ENCODE measurements at places on chromosomes 1 and 21.

DNA sequence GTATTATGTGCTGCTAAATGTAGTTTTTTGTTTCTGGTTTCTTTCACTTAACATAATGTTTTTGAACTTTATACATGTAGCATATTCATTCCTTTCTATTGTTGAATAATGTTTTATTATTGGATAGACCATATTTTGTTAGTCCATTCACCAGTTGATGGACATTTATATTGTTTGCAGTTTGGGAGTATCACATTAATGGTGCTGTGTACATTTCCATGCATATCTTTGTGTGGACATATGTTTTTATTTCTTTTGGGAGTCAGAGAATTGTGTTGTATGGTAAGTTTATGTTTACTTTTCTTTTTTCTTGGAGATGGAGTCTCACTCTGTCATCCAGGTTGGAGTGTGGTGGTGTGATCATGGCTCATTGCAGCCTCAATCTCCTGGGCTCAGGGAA is 134.6 kb downstream of the MAST2 start:
- no peak for DNase-seq

GRCh38 chr1:55233145-55233777 is 18.1 kb upstream of the USP24 start:
- no peak for DNase-seq

DNA sequence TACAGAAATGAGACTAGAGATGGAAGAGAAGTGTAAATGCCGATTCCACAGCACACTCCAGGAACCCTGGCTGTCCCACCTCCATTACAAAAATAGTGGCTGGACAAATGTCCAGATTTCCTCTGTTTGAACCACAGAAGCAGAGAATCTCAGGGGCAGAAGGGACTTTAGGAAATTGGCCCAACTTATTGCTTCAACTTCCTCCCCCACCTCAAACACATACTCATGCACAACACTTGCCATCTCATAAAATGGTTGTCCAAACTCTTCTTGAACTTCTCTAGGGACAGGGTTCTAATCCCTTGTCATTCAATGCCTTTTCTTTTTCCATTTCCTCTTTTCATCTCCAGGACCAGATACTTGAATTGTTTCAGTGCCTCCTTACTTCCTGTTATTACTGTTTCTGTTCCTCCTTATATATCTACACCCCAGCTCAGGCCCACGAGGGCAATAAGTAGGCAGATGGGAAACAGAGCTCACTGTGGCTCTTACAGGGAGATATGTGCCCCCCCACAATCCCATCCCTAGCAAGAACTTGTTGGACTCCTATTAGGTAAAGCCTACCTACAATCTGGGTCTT is 8.5 kb upstream of the B4GALT3 start:
- peak; percentile 15 for DNase-seq

- DNase-seq, result no peak
Measured at GRCh38 chr1:68016381-68016780, 34.0 kb downstream of the DIRAS3 start.

DNA sequence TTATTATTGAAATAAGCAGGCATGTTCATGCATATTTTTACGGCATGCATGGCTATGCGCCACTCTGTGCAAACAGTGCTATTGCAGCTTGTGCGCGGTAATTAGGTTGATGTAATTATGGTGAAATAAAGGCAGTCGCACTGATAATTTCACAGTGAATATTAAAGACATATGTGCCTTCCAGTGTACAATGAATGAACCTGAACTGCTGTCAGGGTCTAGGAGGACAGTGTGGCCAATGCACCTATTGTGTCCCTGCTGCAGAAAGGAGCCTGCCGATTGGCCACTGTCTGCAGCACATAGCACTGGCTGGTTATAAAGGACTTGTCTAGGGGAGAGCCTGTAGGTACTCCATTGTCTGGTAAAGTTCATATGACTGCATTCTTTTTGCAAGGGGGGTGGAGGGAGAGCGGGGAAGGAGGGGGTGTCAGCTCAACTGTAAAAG is 340.4 kb downstream of the USP25 start:
- no peak for DNase-seq

DNA sequence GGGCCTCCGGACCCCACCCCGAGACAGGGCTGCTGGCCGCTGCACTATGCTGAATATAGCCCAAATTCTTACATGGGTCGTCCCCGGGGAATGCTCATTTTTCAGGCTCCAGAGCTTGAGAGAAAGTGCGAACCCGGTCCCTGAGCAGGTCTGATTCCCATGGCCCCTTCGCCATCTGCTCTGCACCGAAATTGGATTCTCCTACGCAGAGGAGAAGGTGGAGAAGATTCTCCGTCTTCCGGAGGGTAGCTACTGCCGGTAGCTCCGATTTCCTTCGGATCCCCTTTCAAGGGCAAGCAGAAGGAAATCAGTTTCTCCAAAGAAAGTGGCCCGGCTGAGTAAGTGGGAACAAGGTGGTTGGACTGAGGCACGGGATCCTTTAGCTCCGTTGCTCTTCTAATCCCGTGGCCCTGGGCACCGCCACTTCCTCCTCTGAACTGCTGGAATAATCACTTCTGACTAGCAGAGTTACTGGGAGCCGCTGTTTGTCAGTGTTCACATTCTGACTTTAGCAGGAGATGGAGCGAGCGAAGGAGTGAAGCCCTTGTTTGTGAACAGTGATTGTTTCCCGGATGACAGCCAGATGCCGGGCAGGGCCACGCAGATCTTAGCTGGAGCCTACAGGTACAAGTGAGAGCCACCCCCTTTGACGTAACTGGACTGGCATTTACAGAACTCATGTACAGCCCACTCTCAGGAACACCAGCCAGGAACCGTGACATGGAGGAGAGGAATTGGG is 1.1 kb upstream of the ZNF496 start:
- no peak for DNase-seq

DNA sequence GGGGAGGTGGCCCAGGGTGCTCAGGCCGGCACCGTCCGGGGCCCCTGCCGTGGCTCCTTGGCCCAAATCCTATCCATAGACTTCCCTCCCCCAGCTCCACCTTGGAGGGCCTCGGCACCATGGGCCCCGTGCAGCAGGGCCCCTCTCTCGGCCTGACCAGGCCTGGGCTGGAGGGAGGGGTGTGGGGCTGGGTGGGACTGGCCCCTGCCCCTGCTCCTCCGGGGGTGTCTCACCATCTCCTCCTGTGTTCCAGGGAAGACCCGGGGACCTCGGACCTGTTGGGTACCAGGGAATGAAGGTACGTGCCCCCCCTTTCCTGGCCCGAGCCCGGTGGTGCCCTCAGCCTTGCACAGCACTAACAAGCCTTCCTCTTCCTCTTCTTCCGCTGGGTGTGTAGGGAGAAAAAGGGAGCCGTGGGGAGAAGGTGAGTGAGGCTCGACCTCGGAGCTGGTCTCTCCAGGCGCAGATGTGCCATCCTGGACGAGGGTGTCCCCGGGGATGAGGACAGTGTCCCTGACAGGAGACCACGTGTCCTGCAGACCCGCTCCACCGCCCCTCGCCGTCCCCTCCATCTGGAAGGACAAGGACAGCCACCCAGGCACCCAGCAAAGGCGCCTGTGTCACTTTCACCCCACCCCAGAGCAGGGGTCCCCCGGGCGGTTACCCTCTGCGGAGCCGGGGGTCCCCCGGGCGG is 7.9 kb downstream of the COL6A1 start:
- DNase-seq, result no peak

GRCh38 chr1:221743416-221744208 is 1.7 kb upstream of the DUSP10 start:
- DNase-seq, result no peak

DNA sequence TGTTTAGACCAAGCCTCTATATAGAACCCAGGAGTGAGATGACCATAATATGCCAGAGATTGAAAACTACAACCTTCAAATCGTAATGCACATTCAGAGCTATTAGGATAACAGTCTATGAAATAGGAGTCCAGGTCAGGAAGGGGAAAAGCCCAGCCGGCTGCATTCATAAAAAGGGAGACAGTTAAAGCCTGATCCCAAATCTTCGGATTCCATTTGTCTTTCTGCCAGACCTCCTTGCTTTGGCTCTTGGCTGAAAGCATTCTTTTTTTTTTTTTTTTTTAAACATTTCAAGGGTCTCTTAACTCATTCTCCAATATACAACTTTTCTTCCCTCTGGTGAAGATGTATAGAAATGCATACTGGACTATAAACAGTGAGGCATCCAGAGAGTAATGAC is 81.1 kb downstream of the NTPCR start:
- no peak for DNase-seq

GRCh38 chr1:94819238-94819944 is 766 bp upstream of the SLC44A3 start:
- no peak for DNase-seq

DNA sequence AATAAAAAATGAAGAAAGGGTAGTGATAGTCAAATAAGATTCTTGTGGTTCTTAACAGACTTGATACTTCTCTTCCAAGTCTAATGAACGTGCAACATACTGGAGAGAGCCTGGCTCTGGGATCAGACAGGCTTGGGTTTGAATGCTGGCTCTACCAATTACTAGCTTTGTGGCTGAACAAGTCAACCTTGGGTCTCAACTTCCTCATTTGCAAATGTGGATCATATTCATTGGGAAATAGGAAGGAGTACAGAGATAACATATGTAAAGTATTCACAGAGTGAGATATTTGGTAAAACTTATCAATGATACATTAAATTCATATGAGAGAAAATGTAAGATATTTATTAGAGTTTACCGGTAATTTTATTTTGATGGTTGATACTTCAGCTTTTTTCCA is 2.0 kb downstream of the EDEM3 start:
- no peak for DNase-seq

DNA sequence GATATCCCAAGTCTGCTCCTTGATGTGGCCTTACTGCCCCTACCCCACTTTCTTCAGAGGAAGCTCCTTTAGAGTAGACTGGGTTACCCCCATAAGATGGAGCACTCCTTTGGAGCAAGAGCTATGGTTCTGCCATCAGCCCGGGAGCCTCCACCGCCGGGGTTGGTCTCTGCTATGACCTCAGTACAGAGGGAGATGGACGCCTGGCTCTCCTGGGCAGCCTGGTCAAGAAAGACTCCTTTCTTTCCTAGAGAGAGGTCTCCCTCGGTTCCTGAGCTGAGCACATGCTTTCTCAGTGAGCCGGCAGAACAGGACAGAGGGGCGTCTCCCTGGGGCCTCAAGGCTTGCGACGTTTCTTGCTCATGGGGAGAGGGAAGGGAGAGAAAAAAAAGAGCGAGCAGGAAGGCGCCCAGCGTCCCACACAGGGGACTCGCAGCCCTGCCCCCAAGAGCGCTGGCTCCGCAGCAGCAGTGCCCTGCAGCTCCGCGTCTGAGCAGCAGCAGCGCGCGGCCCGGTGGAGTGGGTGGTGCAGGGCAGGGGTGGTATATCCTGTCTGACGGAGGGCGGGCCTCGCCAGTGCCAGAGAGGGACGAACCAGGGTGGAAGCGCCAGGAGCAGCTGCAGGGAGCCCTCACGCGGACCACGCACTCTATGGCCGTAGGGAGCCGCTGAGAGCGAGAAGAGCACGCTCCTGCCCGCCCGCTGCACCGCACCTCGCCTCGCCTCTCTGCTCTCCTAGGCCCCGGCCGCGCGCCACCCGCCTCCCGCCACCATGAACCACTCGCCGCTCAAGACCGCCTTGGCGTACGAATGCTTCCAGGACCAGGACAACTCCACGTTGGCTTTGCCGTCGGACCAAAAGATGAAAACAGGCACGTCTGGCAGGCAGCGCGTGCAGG is at the start of gene PKP1:
PKP1 (plus strand) TSS at position 576 of the 899 bp plus-strand sequence; CDS start at position 773, 197 bp downstream.
- DNase-seq, result no peak

DNA sequence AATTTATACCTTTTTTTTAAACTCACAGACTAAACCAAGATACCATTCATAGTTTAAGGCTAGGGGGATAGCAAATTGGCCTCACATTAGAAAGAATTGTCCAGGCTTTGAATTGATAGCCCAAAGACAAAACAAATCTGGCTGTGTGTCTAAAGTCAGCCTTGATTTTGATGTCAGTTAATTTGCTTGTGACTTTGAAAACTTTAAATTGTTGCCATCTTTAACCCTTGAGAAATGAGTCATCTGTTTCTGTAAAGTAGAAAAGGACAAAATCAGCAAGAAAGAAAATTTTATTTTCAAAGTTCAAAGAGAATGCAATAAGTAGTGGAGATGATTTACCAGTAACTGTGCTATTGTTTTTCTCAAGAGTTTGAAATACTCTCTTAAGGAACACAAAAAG is 184.5 kb downstream of the RGS7 start:
- no peak for DNase-seq

DNA sequence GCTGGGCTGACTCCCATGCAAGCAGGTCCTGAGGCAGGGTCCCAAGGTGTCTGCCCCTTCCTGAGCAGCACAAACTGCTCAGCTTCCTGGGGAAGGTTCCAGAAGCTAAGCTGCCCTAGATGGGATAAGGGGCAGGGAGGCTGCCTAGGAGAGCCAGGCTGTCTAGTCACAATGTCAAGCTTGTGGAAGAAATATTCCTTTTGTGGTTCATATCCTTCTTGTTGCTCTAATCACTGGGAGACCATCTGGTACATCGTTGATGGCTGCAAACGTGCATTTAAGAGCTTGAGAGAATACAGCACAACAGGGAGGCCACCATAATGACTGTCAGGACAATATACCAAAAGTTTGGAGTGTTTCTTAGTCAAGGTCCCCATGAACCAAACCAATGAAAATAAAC is 67.4 kb downstream of the SLC16A1 start:
- DNase-seq, result no peak

DNA sequence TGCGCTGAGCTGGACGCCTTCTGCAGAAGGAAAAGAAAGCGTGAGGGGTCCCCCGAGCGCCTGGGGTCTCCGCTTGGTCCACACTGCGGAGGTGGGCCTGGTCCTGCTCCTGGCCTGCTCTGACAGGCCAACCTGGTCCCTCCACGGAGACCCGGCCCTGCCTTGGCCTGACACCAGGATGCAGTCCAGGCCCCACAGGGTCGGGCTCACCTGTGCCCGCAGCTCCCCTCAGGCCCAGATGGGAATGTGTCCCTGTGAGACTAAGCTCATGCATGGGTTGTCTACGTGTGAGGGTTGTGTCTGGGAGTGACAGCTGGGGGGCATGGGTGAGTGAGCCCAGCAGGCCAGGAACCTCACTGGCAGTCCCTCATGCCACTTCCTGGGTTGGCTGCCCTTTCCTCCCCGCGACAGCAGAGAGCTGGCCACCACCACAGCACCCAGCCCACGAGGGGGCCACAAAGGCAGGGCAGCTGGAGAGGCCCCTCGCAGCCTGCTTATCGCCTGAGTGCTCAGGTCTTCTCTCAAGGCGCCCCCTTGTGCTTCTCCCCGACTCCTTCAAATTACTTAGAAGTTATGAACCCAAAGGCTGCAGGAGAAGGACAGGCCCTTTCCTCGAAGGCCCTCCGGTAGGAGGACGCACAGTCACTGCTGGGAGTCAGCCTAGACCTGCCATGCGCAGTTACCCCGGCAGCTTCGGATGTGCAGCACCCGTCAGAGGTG is 41.1 kb downstream of the SLC45A1 start:
- no peak for DNase-seq

GRCh38 chr21:31363720-31364119 is 19.7 kb upstream of the TIAM1 start:
- no peak for DNase-seq

DNA sequence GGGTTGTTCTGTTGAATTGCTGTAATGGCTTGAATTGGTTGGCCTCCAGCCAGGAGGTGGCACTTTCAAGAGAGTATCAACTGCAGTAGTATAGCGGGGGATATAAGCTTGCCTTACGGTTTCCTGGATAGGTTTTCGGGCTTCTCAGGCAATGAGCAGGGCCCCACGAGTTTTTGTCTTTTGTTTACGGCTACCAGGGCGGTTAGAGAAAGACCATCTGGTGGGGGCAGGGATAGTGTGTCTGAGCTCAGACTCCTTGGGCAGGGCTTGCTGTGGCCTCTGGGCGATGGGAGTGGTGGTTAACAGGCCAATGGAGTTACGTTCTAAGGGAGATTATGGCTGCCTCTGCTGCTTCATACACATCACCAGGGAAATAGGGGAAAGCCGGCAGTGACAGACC is 62.8 kb downstream of the DTL start:
- DNase-seq, result no peak

- no peak for DNase-seq
Measured at GRCh38 chr1:151144474-151145303, 1.7 kb downstream of the SEMA6C start.
